ENCODE measurements at places on chromosomes 4 and X.
A peak's percentile ranks its signal among the peaks of the same experiment; 100 is the strongest.

GRCh38 chr4:113697429-113697828, 64.1 kb downstream of the CAMK2D start:
- no peak for DNase-seq

GRCh38 chr4:10773656-10774055, 89.1 kb upstream of the CLNK start:
- no peak for DNase-seq

DNA sequence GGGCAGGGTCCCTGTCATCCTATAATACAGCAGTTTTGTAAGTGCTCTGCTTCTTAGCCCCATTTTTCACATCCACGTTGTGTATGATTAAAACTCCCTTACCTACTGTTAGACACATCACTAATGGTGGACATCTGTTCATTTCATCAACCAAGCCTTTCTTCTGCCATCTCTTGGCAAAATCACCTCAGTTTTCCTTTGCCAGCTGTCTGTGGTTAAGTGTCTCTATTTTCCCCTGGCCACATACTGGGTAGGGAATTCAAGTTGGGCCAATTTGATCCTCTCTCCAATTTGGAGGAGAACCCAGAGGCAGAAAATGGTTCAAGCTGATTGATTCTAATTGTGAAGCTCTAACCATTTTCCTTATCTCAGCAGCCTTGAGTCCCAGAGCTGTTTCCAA, 436.1 kb downstream of the PCDH7 start:
- DNase-seq: no peak

DNA sequence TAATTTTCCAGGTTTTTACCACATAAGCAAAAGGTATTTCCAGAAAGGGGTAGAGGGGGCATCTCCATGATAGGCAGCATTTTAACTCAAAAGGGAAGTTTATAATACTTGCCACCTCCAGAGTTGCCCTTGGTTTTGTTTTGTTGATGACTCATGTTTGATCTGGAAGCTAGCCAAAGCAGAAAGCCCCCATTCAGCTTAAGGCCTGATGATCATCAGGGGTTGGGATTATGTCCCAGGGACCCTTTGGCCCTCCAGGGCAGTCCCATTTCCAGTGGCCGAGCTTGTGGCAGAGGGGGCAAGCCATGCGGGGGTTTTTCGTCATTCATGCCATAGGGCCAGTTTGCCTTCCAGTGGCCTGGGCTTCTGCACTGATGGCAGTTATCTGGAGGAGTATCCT, 143.0 kb upstream of the PLAC1 start:
- peak; percentile 29 for DNase-seq

- DNase-seq: no peak
These were observed 245.0 kb upstream of the HTR2C start for GRCh38 chrX:114338870-114339269.

- DNase-seq: peak; percentile 80
These were observed 25.1 kb downstream of the ARL13A start for GRCh38 chrX:100994352-100995281.

DNA sequence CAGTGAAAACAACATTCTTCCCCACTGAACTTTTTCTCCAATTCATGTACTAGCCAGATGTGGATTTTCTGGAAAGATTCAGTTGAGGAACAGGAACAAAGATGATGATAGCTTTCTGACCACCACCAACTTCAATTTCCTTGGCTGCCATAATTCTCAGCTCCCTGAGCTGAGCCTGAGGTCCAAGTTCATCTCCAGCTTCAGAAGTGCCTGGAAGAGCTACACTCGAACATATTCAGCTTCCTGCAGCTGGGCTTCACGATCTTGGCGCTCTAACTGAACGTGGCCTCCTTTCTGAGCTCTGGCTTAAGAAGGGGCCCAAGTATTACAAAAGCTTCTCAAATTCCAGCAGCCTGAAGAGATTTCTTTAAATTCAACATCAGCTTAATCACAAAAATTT, 83.9 kb downstream of the QDPR start:
- no peak for DNase-seq

- DNase-seq: peak; percentile 6
These were observed 534 bp downstream of the MSX1 start for GRCh38 chr4:4859799-4860599.

DNA sequence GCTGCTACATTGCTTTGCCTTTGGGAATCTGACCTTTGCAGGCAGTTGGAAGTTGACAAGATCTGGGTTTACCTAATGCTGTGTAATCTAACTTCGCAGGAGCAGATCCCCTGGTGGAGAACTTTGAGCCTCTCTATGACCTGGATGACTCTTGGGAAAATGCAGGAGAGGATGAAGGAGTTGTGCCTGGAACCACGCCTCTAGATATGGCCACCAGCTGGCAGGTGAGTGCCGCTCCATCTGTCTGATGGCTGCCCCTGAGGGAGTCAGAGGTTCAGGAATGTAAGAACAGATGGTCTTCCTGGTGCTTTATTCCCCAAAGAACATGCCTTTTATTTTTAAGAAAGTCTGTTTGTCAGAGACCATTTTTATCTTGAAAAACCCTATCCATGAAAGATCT, 109.3 kb downstream of the NFKB1 start:
- DNase-seq: no peak

DNA sequence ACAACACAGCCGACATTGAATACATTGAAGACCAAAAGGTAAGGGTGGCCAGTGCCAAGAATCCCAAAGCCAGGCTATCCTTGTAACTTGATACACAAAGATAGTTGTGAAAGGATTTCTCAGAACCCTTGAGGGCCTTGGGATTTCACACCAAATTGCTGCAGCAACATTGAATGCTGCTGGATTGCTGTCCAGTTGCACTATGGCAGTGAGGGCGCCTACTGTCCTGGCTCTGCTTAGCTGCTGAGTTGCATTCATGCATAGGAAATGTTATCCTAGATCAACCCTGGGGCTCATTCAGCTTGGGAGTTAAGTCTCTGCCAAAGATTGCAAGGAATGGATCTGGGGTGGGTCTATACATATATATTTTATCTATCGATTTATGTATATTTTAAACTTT, 38.7 kb downstream of the LONRF3 start:
- DNase-seq: no peak

- DNase-seq: no peak
These were observed 720.0 kb downstream of the PCDH18 start for GRCh38 chr4:136812100-136812880.

- no peak for DNase-seq
These were observed 172.5 kb downstream of the PCDH18 start for GRCh38 chr4:137359691-137360315.

DNA sequence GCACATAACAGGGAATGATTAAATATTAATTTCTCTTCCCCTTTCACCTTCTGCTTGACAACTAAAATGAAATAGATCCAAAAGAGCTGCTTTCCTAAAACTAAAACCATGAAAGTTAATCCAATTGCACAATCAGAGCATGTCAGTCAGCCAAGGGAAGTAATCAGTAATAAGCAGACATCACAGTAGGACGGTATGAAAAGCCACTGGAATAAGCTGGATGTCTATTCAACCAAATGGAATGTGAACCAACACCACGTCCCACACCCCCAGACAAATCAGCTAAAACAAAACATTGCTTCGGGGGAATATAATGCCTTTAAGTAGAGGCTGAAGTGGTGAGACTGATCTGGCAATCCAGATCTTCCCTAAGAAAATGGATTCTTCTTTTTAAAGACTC, 859.4 kb upstream of the FTHL17 start:
- peak; percentile 84 for DNase-seq

GRCh38 chr4:7843831-7844593, 95.6 kb downstream of the AFAP1 start:
- DNase-seq: peak; percentile 72

- DNase-seq: peak; percentile 83
These were observed 230.6 kb downstream of the PTTG2 start for GRCh38 chr4:38190717-38191178.

DNA sequence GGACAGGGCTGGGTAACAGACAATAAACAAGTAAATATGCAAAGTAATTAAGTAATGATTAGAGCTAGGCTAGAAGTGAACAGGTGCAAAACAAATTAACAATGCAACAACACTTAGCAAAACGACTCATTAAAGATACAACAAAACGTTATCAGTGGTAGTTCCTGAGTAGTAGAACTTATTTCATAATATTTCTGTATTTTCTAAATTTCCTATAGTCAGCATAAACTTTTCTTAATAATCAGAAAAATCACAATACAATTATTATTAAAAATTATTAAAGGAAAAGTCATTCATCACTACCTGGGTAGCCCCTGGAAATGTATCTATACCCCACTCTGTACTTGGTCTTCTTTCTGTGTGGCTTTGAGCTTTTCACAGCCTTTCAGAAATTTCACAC, 166.6 kb downstream of the GBA3 start:
- DNase-seq: no peak

GRCh38 chr4:77155631-77156452, 1.2 kb upstream of the CCNG2 start:
- DNase-seq: no peak

DNA sequence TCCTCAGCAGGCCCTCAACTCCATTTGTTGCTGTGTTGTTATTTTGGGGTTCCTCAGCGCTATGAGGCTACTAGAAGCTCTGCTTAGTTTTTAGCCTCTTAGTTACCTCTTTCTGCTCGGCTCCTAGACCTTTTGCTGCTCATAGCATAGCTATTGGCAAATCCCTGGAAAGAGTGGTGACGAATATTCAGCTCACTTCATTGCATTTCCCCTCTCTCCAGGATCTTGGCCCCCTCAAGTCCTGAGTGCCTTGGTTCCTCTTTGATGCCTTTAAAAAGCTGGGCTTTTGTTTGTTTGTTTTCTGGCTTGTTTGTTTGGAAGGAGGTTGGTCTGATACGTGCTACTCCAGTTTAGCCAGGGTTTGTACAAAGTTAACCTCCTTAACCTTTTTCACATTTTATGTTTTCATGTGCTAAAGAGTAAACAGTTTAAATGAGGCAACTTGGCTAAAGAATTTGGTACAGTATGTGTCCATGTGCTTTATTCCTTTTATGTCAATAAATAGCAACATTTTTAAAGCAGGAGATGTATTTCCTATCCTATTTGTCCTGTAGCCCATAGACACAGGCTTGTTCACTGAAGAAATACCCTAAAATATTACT, 31.5 kb downstream of the SMAD1 start:
- DNase-seq: no peak

- DNase-seq: peak; percentile 35
These were observed 23.2 kb upstream of the ANXA3 start for GRCh38 chr4:78528327-78528726.

- no peak for DNase-seq
These were observed 102.8 kb downstream of the ITIH6 start for GRCh38 chrX:54695231-54695630.

DNA sequence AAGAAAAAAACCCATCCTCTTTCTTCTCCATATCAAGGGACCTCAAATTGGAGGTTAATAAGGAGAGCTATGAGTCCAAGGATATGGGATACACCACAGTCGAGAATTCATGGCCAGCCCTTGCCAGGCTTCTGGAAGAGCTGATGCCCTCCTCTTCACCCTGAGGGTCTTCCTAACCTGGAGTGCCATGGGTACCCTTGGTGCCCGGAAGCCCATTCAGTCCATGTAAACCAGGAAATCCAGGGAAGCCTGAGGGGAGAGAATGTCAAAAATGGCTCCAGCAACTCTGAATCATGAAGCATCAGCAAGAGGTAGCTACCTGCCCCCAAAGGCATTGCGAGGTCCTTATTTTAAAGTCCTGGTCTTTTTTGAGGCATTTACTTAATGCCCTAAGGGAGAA, 78.2 kb downstream of the ATG4A start:
- no peak for DNase-seq

- DNase-seq: no peak
These were observed 22.7 kb upstream of the ACSL1 start for GRCh38 chr4:184848510-184848909.

- no peak for DNase-seq
These were observed 5.2 kb upstream of the RBMXL3 start for GRCh38 chrX:115183980-115184379.

DNA sequence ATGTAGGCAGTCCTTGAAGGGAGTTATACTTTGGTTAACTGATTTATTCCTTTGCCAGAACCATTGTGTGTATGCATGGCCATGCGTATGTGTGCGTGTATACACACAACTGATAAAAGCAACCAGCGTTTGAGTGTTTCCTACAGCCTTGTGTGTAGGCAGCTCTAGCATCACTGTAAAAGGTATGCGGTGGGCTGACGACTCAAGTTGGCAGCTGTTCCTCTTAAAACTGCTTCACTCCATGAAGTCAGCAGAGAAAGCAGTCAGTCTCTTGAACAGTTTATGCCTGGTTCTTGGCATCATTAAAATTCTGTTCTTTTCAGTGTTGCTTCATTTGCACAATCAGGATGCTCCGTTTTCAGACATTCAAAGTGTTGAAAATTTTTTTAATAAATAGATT, 103.5 kb upstream of the FRMPD4 start:
- DNase-seq: no peak

DNA sequence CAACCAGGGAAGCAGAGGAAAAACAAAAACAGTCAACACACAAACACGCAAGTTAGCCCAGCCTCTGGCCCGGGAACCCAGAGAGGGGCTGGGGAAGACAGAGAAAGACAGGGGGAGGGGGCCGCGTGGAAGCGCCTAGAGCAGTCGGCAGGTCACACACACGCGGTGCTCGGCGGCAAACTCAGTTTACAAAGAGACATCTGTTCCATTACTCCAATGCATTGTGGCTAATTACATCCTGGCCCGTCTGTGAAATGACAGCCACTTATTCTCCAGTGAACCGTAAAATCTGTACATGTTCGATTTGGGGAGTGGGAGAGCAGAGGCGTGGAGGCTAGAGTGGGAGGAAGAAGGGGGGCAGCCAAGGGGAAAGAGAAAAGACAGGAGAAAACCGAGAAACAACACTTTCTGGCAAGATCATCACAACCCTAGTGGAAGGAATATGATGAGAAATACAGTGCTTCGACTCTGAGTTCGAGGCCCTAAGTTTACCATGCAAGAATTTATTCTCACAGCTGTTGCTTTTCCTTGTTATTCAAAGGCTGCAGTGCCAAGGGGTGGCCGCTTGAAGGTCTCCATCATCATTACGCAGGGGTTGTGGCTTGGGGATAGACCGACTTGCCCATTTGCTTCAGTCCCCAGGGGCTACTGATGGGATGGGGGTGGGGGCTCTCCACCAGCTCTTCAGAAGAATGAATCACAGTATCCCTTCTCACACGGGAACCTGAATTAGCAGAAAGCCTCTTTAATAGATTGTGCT, 167.7 kb downstream of the MGST2 start:
- DNase-seq: no peak

- DNase-seq: no peak
These were observed 35.3 kb upstream of the JADE3 start for GRCh38 chrX:46876901-46877300.

DNA sequence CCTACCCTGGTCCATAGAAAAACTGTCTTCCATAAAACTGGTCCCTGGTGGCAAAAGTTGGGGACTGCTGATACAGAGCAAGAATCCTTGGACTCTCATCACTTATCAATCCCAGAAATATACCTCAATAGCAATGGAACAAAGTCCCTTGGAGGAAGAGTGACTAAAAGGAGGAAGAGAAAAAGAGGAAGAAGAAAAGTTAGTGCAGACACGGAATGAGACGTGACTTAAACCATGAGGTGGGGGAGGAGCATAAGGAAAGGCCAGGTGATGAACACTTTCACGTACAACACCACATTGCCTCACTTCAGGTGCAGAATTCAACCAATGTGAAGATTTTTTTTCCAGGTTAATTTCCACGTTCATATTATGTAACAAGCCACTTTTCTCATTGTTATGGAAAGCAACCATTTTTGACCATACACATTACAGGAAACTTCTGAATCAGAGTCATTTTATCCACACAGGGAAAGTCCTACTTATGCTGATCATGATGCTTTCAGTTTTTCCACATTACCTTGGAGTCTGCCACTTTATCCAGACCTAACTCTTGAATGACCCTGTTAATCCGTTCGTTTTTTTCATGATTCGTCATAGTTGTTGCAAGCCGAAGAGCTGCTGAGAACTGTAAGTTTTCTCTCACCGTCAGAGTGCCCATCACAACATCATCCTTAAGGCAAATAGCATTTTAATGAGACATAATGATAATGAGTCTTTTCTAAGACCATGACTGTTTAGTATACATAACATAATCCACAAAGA, 27.7 kb downstream of the ABCG2 start:
- no peak for DNase-seq
